Sigmoid colon (tissue), 7 donors: ENCODE measurements at places on chromosomes 12 and 14.

DNA sequence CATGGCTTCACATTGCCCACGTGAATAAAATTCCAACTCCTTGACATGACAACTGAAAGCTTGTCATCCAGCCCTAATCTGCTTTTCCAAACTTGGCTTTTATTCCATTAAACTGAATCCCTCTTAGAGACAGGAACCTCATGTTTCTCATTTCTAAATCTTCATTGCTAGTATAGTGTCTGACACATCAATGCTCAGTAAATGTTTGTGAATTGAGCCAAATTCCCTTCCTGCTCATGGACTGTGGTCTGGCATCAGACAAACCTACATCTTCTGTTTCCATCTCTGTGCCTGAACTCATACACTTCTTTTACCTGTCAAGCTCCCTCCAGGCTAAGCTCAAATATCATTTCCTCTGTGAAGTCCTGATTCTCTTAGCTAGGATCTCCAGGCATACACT, 4.3 kb upstream of the FKBP11 start:
- no peak for DNase-seq

DNA sequence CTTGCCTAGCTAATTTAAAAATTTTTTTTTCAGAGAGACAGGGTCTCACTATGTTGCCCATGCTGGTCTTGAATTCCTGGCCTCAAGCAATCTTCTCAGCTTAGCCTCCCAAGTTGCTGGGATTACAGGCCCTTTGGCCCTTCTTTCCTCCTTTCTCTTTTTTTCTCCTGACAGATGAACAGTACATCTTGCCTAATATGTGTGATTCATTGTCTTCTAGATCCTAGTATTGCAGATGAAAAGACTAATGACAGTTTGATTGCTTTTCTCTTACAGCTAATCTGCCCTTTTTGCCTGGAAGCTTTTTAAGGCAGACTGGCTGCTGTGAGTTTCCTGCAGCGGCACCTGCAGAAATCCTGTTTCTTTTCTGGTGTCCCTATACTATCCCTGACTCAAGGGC, 12.0 kb downstream of the DEPDC4 start:
- no peak for DNase-seq

GRCh38 chr14:102278631-102278935, 26.4 kb downstream of the MOK start:
- DNase-seq, result no peak

GRCh38 chr12:69389831-69390230, 30.3 kb downstream of the YEATS4 start:
- no peak for DNase-seq

GRCh38 chr14:100566586-100566985, 20.6 kb downstream of the BEGAIN start:
- no peak for DNase-seq

GRCh38 chr12:93502802-93503623, 35.7 kb downstream of the MRPL42 start:
- DNase-seq, result no peak

DNA sequence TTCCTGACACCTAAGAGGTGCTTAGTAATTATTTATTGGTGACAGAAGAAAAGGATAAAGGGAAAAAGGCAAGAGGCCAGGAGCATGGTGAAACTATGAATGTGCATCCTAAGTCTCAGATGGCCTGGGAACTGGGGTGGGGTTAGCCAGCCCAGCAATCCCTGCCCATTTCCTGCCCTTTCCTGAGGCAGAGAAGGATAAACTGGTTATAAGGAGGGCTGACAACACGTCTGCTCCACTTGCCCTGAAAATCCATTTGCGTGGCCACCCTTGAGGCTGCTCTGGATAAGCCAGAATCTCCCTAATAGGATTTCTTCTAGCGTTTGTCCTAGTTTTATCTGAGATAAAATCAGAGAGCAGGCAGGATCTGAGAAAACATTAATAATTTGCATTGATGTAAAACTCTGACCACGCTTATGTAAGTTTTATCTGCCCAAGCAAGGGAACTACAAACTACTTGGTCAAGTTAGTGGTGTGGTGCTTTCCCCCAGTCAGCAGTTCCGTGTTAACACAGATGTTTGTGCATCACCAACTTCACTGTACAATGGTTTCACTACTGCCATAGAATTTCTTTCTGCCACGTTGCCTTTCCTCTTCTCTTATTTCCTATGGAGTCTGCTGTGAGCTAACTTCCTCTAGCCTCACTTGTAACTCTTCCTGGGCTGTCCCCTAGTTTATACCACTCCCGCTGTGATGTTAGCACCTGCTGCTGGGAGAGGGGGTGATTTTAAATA, 392.7 kb downstream of the RPS29 start:
- DNase-seq, result no peak

DNA sequence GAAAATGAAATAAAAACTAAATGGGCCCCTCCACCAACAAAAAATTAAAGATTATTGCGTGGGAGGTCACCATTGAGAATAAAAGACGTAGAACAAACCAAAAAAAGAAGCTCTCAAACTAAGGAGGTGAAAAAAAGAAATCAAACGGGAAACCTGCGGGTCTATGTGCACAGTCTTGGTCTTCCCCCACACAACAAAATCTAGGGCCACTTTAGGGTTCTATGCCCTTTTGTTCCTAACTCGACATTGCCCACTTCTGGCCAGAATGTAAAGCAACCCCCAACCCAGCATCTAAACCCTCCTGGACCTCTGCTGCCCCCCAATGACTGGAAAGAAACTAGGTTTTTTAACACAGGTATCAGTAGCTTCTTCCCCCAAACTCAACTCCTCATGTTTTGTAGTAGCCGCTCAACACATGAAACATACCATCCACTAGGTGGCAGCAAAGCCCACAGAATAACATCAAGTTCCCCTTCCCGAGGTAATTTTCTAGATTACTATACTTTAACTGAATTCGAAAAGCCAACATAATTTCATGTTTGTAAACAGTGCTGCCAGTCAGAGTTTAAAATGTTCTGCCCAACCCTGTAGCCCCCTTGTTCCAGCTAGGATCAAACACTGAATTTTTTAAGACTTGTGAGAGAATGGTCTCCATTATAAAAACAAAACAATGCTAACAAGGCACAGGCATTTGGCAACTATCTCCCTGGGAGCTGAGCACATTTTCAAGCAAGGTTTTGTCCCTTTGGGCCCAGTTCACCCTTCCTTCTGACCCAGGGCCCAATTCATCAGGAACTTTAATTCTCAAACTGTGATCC, 18.7 kb downstream of the DAD1 start:
- peak; percentile 84 for DNase-seq

DNA sequence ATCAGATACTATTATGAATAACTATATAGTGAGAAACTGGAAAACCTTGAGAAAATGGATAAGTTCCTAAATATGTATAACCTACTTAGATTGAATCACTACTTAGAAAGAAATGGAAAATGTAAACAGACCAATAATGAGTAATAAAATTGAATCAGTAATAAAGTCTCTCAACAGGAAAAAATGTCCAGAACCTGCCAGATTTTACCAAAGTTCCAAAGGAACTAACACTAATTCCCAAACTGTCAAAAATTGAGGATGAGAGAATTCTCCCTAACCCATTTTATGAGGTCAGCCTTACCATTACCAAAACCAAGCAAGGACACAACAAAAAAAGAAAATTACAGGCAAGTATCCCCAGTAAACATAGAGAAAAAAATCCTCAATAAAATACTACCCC, 272.0 kb downstream of the RPAP3 start:
- no peak for DNase-seq
